CD4-positive, alpha-beta T cell treated with Interleukin-17A for 1 hour (primary cell): ENCODE measurements at places on chromosomes 16 and 17.

- no peak for DNase-seq
Measured at GRCh38 chr17:721540-721937, 6.9 kb upstream of the VPS53 start.

DNA sequence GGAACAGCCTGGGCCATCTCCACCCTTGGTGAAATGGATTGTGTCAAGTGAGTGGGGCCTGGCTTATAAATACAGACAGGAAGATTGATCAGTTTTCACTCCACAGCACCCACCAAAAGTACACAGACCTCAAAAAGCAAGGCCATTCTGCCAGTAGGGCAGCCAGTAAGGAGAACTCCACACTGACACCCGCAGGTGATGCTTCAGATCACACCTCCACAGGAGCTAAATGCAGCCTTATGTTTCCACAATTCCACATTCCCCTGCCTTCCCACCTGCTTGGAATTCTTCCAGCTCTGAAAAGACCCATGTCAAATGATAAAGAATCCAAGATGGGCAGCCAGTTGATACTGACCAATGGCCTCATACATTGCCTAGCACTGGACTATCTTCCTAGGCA lies 191.1 kb downstream of the ZFHX3 start:
- no peak for DNase-seq

DNA sequence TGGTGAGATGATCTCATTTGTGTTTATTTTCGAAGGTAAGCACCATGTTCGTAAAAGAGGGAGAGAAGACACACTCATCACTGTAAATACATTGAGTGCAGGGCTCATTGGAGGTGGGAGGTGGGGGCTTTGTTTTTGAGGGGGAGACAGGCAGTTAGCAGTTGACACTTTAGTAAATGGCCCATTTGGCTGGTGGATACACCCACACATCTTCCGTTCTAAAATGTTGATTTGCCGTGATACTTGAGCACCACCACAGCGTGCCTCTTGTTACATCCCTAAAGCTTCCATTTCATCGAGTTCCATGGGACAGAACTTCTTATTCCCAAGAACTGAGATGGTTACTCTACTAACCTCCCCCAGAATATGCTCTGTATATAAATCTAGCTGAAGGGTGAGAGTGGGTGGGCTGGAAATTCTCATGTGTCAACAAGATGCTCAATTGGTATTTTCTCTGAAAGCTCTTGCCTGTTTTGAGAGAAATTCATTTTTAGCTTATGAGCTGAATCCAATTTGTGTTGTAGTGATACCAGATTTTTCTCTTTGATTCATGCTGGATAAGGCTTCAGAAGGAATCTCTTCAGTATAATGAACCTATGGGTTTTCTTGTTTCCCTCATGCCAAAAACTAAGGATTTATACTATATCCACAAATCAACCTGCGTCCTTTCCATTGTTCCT lies 314.3 kb downstream of the RBFOX1 start:
- DNase-seq = no peak

DNA sequence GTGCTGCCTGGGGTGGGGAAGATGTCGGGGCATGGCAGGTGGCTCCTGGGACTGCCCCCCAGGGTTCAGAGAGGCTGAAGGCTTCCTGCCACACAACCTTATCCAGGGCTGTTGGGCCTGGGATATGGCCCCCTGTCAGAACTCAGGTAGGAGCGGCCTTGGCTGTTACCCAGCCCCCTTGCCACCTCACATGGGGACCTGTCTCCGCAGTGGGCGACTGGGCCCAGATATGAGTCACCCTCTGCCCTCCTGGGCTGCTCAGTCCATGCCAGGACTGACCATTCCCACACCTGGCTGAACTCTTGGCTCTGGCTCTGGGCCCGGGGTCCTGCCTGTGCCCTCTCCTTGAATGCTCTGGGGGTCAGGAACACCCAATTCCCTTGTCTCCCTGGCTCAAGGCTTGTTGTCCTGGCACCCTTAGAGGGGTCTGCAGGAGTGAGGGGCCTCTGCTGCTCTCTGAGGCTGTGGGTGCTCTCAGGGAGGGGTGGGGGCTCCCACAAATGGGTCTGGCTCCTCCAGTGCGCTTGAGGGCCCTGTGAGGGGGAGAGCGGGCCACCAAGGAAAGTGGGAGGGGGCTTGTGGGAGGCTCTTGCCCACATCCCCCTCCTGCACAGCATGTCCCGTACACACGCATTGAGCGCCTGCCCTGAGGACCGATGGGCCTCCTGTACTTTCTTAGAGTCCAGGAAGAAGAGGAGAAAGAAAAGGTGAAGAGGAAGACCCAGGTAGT lies 36.0 kb downstream of the LGALS9 start:
- no peak for DNase-seq

GRCh38 chr17:7380855-7381683 lies at the start of gene TNK1:
Gene TNK1 (plus strand): TSS chr17:7381089. CDS start chr17:7382927, 1,838 bp downstream.
- DNase-seq = no peak

- DNase-seq = peak; percentile 58
Measured at GRCh38 chr16:11310997-11311561, 29.9 kb upstream of the PRM1 start.

GRCh38 chr16:88991813-88992350 lies 14.9 kb upstream of the CBFA2T3 start:
- no peak for DNase-seq

- no peak for DNase-seq
Measured at GRCh38 chr16:66988197-66988788, at the start of gene CES4A. Gene CES4A (plus strand): TSS chr16:66988589. CDS start chr16:66988773, 184 bp downstream.

GRCh38 chr17:79796444-79796762 lies 474 bp downstream of the CBX8 start:
- DNase-seq = no peak

DNA sequence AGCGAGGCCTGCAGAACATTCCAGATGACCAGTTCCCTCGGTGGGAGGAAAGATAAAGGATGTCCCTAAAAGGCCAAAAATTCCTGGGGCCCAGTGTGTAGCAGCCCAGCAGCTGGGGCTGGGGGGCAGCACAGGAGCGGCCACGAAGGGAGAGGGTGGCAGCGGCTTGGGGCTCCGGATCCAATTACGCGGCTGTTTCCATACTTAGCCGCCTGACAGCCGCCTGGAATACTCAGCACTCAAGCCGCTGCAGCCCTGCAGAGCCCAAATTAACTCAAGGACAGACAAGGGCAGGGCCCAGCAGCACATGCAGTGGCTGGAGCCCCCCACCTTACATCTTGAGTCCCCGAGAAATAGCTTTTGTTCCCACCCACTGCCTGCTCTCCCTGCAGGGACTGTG lies 1.3 kb downstream of the SRL start:
- no peak for DNase-seq

GRCh38 chr17:28928061-28928460 lies 23.3 kb downstream of the PHF12 start:
- peak; percentile 33 for DNase-seq

- DNase-seq = no peak
Measured at GRCh38 chr16:50538411-50539052, 9.7 kb upstream of the NKD1 start.

GRCh38 chr17:14051692-14052091 lies 17.6 kb upstream of the COX10 start:
- DNase-seq = no peak

DNA sequence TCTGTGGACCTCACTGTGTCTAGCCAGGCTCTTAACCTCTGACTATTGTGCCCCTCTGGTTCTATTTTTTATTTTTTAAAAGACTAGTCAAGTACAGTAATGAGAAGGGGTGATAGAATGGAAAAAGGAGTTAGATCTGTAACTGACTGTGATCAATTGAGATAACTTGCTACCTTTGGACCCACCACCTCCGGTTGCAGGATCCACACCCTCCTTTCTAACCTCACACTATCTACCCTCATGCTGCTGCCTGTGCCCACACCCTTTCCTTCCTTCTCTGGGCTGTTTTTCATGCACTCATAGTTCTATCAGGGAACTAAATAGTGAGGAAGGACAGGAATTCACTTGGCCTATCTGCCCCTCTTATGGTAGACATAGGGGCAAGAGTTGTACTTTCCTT lies 172.3 kb downstream of the KATNIP start:
- DNase-seq = no peak

DNA sequence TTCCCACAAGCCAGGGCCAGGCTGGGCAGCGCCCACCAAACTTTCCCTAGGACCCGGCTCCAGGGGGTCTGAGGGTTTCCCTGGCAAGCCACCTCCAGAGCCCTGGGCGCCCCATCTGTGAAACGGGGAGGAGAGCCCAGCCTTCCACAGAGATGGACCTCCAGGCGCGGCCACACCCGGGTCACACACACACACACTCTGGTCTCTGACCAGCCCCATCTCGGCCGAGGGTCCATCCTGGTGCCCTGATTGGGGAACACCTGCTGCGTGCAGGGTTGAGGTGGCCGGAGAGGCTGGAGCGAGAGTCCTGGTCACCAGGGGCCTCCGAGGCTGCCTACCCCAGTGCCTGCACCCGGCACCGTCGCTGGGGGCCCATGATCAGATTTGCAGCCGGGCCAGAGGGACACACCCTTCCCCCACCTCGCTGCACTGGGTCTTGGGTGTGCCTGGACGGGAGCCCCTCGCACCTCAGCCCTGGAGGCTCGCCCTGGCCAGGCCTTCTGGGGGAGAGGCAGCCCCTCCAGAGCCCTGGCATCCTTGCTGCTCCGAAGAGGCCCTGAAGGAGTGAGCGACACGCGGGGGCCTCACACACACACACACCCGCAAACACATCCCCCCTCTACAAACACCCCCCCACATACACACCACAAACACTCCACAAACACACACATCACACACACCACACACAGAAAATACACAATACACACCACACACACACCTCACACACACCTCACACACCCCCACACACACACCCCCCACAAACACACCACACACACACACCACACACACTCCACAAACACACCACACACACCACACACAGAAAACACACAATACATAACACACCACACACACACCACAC lies 29.7 kb downstream of the SLC25A10 start:
- no peak for DNase-seq

DNA sequence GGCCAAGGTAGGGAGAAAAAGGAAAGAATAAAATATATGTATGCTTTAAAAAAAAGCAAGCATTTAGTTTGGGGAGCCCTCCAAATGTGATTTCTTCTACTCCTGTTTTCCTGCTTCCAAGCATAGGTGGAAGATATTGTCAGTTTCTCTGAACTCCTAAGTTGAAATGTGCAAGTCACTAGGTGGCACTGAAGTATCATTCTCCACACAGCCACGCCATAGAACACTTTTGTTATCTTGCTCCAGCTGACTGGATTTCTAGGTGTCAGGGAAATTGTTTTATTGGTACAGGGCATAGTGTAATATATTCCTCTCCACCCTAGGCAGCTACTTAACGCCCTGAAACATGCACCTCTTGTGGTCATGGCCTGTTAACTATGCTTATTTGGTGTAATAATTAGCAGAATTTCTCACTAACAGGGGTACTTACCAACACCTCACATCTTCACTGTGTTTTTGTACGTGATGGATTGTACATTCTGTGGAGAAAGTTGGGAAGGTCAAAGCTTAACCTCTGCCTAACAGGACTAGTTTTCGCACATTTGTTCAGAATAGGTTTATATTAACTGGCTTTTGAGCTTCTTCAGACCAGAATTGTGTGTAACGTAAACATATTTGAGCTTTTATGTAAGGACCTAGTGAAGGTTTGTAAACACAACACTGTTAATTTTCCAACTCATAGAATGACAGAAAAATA lies 69.3 kb downstream of the FTO start:
- DNase-seq = peak; percentile 13

GRCh38 chr16:561413-561794 lies 1.2 kb downstream of the PRR35 start:
- no peak for DNase-seq

DNA sequence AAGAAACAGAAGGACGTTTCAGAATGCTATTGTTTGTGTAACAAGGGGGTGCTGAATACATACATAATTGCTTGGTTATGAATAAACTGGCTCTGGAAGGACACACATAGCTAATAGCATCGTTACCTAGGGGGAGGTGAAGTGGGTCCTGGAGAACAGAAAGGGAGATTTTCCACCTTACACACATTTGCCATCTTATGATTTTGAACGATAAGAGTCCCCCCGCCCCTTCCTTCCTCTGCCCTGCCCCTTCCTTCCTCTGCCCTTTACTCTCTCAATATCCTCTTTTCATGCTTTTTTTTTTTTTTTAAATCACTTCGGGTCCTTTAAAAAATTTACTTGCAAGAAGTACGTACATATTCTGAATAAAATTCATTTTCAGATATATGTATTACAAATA lies 902 bp upstream of the DHRS7B start:
- peak; percentile 86 for DNase-seq

GRCh38 chr17:17505610-17506171 lies 9.5 kb upstream of the RASD1 start:
- no peak for DNase-seq

DNA sequence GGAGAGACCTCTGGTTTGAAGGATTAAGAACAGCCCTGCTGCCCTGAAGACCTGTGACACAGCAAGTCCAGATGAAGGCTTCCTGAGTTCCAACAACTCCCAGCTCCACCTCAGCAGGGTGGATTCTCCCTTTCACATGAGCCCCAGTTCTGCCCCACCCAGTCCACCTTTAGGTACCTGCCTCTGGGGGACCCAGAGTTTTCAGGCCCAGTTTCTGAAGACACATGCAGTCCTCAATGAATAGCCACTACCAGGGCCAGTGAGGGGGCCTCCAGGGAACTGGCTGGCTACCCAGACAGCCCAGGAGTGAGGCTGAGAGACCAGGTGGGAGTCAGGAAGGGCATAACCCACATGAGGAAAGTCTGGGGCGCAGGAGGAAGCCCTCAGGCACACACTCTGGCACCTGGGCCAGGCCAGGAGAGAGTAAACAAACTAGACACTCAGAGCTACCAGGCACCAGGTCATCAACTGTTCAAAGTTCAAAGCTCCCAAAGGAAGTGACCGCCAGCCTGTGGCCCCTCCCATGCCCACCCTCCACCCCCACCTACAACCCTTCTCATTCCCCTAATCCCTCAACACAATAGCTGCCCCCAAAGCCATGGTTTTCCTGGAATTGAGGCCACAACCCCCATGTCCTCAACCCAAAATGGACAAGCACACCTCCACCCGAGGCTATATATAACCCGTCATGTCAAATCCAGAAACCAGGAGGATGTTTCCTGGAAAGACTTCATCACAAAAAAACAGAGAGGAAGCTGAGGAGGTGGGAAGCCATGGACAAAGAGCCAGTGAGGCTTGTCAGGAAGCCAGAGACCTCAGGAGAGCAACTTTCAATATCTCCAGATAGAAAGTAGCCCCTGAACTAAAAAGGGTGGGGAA lies 2.1 kb downstream of the MYO18A start:
- no peak for DNase-seq

DNA sequence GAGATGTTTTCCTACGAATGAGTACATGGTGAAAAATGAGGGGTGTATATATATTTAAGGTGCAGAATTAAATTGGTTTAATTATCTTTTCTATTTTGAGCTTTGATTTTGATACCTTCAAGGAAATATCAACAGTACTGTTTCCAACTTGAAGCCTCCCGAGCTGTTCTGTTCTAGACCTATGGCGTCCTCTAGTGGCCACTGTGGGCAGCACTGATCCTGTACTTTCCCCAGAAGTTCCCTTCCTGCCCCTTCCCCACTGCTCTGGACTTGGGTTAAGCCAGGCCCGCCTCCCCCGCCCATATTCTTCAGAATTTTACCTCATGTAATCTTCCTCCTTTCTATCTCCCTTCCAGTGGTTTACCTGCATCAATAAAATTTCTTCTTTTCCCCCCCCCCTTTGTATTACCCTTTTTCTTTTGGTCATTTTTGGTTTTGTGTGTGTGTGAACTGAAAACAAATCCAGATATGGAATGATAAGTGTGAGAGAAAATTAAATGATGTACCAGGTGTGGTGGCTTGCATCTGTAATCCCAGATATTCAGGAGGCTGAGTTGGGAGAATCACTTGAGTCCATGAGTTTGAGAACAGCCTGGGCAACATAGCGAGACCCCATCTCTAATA lies 1643.5 kb downstream of the TP53TG3F start:
- no peak for DNase-seq
